ENCODE measurements at places on chromosomes 1 and 21. TPM values are rescaled to one million over a fixed set of nuclear protein-coding genes. Genes with fewer than 3 reads are reported as not detected.
A peak's percentile ranks its signal among the peaks of the same experiment; 100 is the strongest.

Gene SPRR2B
- total RNA-seq = not detected

Gene ADGRL4
- total RNA-seq = not detected

DNA sequence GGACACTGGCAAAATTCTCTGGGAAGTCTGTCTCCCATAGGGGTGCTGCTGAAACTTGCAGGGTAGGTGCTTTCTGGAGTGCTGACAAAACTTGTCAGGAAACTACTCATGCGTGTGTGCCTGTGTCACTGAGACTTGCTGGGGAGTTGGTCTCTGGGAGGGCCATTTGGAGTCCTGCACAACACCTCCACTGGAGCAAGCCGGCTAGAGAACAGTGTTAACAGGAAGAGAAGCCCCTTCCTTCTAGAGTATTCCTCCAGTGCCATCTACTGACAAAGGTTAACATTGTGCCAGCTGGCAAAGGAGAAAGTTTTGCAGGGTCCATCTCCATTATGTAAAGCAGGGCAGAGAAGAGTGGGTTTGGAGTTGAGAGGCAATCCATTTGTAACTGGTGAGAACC, 30.0 kb downstream of the ZMYM4 start:
- H3K4me3 ChIP-seq = no peak overlapping the region
- no peaks in the 10 kb centered on the region for H3K36me3 ChIP-seq
- no peaks in the 10 kb centered on the region for H3K4me1 ChIP-seq
- peak; percentile 50 for DNase-seq
- no peak overlapping the region for H3K27ac ChIP-seq

- peak overlapping the region; percentile 10 for H3K27ac ChIP-seq
- peaks cover 91% of the 10 kb centered on the region for H3K4me1 ChIP-seq
Measured at GRCh38 chr1:110888641-110889040, 15.7 kb downstream of the CD53 start.

- peaks cover 41% of the 10 kb centered on the region for H3K4me1 ChIP-seq
- peak; percentile 68 for DNase-seq
- peak overlapping the region; percentile 54 for H3K4me3 ChIP-seq
- peak overlapping the region; percentile 52 for H3K27ac ChIP-seq
Measured at GRCh38 chr1:169604781-169605560, 18.7 kb upstream of the F5 start.

DNA sequence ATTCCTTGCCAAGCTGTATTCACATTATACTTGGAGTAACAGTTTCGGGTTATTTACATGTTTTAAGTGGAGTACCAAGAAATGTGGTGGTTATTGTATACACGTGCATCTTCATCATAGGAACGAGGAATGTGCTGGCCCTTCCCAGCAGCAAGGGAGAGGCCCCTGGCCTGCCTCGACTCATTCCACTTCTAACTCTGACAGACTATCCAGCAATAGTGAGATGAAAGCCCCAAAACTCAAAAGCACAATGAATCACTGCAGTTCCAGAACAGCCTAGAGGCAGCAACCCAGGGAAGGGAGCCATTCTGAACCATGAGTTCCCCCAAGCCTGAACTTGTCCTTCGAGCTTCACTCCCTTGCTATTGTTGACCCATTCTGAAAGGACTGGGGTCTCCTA, 23.1 kb downstream of the FAM89A start:
- H3K4me1 ChIP-seq = peaks cover 4% of the 10 kb centered on the region
- H3K36me3 ChIP-seq = no peaks in the 10 kb centered on the region
- no peak for DNase-seq
- no peak overlapping the region for H3K4me3 ChIP-seq
- no peaks in the 10 kb centered on the region for H3K27me3 ChIP-seq
